ENCODE measurements at places on chromosomes 3 and 15.

DNA sequence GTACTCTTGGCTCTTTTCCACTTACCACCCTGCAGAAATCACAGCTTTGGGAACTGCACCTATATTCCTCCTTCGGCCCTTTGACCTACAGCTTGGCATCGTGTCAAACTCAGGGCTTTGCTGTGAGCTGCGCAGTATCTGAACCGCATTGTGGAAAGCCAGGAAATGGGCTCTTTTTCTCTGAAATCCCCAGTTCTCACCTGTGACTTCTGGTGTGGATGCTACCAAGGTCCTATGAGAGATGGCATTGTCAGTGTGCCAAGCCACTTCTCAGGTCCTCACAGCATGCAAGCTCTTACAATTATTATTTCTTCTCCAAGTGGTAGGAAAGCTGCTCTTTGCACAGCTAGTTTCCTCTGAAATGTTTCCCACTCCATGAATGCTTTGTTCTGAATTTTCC is 450.6 kb upstream of the TBL1XR1 start:
- DNase-seq: no peak

DNA sequence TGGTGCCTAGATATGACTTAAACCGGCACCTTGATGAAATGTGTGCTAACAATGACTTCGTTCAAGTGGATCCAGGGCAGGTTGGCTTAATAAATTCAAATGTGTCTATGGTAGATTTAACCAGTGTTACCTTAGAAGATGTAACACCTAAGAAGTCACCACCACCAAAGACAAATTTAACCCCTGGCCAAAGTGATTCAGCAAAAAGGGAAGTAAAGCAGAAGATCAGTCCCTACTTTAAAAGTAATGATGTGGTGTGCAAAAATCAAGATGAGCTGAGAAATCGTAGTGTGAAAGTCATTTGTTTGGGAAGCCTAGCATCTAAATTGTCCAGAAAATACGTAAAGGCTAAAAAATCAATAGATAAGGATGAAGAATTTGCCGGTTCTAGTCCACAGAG is 1.1 kb downstream of the FAN1 start:
- no peak for DNase-seq

GRCh38 chr3:46748170-46748569 is 30.5 kb upstream of the PRSS50 start:
- DNase-seq: no peak

- no peak for DNase-seq
Observed at GRCh38 chr3:11565072-11565471, 78.6 kb downstream of the VGLL4 start.

- no peak for DNase-seq
Observed at GRCh38 chr15:60936186-60936585, 292.9 kb downstream of the RORA start.

Data from GM18507 (cell line).